ENCODE measurements at places on chromosomes 1 and 21.

- DNase-seq: no peak
Measured at GRCh38 chr1:27267153-27267552, 32.7 kb downstream of the WDTC1 start.

DNA sequence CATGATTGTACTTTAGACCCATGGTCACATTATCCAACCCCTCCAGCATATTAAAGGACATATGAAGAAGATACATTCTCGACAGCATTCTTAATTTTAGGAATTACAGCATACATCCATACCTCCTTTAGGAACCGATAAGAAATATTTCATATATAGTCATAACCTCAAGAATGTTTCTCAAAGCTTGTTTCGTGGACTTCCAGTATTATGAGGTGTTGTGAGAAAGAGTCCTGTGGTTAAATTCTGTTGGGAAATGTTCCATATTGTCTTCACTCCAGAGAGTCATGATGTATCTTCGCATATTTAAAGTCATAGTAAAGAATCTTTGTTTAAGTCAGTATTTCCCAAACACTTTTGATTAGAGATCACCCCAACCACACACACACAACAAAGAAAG, 321.0 kb upstream of the SNX7 start:
- no peak for DNase-seq

- DNase-seq: no peak
Measured at GRCh38 chr21:45455674-45456583, 51.0 kb downstream of the COL18A1 start.

DNA sequence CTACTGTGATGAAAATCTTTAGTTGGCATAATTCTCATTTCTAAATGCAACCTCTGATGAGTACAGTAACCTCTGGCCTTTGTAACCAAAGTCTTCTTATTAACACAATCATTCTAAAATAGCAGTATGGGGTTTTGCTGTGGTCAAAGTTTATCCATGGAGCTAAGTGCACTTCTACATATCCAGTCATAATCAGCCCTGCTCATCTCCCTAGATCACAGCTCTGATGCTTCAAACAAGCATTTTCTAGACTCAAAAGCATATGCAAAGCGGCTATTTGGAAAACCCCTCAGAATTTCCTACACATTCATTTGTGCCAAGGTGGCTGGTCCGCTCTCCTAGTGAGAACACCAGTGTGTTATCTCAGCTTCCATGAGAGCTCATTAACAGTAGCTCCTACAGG, 418.6 kb downstream of the MRPL39 start:
- no peak for DNase-seq

GRCh38 chr1:175390522-175391254, 198.1 kb upstream of the KIAA0040 start:
- no peak for DNase-seq

DNA sequence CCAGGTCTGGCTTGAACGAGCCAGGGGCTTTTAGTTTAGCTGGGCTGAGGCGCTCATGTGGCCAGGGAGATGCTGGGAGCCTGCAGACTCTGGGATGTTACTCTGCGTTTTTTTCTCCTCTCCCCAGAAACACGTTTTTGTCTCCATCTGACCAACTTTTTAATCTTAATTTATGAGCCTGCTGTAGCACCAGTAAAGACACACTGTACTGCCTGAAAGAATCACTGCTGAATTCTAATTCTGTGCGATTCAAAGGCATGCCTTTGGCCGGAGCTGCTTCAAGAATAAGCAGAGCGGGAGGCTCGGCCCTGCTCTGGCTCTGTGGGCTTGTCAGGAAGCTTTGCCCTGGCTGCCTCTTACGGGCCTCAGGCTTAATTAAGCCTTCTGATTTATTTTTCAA, 129.5 kb downstream of the CAMTA1 start:
- DNase-seq: no peak

DNA sequence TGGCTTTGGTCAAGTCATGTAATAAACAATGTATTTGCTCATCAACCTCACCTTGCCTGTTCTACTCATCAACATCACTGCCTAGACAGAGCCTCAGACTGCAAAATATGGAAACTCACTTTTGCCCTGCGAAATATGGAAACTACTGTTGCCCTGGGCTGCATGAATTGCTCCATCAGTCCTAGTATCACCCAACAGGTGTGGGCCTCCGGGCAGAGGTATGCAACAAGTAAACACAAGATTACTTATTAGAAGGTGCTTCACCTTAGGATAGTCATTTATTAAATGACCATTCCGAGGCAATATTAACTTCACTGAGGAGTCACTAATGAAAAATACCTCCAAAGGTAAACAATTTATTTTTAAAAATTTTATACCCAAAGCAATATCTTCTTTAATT, 286.7 kb downstream of the BACH1 start:
- no peak for DNase-seq

- no peak for DNase-seq
Measured at GRCh38 chr21:46661642-46662366, 26.3 kb downstream of the PRMT2 start.

DNA sequence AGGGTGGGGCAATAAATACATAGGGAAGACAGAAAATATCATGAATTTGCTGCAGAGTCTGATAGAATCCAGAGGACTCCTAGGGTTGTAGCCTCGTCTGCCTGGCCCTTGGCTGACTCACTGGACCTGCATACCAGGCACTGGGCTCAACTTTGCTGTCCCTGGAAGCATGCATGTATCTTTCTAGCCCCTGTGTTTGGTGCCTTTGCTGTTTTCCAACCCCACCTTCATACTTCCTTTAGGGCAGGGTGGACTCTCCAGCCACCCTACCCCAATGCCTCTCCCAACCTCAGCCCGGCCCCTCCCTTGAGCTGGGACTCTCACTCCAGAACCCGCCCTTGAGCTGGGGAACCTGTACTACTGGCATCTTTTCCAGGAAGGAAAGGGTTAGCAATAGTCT, 1.2 kb downstream of the RAB25 start:
- DNase-seq: no peak

GRCh38 chr21:26719750-26720149, 125.5 kb downstream of the ADAMTS1 start:
- DNase-seq: no peak

DNA sequence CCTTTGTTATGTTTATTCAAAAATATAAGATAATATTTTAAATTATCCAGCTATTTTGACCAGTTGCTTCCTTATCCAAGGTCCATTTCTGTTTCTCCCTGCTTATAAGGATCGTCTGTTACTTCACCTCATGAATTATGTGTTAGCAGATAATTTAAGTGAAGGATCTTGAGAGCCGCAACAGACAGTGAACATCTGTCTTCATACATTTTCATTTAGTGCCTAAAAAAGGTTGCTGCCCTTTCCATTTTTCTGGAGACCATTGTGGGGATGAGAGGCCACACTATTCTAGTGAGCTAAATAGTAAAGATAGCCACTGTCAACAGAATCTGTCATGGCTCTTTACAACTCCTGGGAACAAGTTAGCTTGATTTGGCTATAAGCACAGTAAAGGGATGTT, 154.0 kb downstream of the CLEC20A start:
- DNase-seq: no peak

DNA sequence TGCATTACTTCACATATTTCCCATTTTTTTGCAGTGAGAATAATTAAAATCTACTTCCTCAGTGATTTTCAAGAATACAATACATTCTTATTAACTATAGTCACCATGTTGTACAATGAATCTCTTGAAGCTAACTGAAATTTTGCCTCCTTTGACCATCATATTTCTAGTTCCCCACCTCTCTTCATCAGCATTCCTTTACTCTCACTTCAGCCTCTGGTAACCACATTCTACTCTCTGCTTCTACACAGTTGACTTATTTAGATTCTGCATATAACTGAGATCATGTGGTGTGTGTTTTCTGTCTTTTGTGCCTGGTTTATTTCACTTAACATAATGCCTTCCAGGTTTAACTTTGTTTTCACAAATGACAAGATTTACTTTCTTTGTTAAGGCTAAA, 304.4 kb upstream of the LYPLAL1 start:
- DNase-seq: no peak

- no peak for DNase-seq
Measured at GRCh38 chr1:24903955-24904730, 25.9 kb downstream of the RUNX3 start.

GRCh38 chr1:246803373-246803772, 79.2 kb downstream of the SCCPDH start:
- DNase-seq: no peak

DNA sequence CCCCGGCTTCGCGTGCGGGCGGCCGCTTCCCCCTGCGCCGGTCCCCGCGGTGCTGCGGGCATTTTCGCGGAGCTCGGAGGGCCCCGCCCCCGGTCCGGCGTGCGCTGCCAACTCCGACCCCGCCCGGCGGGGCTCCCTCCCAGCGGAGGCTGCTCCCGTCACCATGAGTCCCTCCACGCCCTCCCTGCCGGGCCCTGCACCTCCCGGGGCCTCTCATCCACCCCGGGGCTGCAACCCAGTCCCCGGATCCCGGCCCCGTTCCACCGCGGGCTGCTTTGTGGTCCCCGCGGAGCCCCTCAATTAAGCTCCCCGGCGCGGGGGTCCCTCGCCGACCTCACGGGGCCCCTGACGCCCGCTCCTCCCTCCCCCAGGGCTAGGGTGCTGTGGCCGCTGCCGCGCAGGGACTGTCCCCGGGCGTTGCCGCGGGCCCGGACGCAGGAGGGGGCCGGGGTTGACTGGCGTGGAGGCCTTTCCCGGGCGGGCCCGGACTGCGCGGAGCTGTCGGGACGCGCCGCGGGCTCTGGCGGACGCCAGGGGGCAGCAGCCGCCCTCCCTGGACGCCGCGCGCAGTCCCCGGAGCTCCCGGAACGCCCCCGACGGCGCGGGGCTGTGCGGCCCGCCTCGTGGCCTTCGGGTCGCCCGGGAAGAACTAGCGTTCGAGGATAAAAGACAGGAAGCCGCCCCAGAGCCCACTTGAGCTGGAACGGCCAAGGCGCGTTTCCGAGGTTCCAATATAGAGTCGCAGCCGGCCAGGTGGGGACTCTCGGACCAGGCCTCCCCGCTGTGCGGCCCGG, 159.2 kb downstream of the RUNX1 start:
- peak; percentile 57 for DNase-seq

DNA sequence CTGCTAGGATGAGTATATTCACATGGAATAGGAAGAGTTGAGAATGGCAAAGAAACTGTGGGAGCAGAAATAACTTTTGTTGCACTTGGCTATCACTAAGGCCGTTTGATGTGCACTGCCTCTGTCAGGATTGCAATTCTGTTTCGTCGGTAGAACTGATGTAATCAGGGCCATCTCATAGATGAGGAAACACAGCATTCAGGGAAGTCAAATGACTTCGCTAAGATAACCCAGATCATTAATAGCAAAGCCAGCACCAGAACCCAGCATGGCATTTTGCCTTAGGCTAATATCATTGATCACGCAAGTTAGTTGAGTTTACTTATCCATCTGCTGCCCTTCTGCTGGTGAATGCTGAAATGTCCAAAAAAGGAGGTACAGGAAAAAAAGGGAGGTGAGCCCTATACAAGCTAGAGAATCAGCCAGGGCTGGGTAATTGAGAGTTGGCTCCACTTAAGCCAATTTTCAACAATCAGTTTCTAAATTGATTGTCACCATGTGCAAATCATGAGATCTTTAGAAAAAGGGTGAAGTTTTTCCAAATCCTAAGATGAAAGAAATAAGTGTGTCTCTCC, 7.6 kb downstream of the RASSF5 start:
- DNase-seq: no peak

- DNase-seq: no peak
Measured at GRCh38 chr1:209893751-209894150, 44.3 kb upstream of the SYT14 start.

DNA sequence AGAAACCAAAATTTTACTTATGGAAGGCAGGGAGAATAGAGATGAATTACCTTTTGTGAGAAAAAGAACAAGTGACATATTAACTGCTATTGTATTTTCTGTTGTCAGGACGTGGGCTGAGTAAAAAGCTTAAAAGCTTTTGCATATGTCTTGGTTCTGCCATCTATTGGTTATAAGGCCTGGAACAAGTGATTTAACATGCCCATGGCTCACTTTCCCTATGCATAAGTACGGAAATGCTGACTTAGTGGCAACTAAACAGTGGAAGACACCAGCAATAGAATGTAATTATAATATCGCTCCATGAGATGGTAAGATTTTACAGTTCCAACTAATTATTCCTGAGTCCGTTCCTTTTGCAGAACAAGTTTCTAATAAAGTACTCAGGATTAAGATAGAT, 6.7 kb upstream of the CTSS start:
- no peak for DNase-seq

All from NCI-H1930 (cell line).